ENCODE measurements at places on chromosomes 4 and X.

DNA sequence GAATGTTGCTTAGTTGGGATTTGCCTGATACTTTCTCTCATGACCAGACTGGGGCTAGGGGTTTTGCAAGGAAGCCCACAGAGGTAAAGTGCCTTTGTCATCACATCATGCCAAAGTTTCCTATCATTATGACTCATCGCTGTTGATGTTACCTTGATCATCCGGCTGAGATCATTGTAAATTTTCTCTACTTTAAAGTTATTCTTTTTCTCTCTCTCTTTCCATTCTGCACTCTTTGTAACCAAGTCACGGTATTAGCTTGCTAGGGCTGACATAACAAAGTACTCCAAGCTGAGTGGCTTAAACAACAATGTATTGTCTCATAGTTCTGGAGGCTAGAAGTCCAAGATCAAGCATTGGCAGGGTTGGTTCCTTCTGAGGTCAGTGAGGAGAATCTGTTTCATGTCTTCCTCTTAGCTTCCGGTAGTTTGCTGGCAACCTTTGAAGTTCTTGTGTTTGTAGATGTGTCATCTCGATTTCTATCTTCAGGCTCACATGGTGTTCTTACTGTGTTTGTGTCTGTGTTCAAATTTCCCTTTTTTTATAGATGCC, 113.0 kb downstream of the DTHD1 start:
- no peak for DNase-seq

- peak; percentile 22 for DNase-seq
Observed at GRCh38 chrX:17375637-17376430, 834 bp downstream of the NHS start.

DNA sequence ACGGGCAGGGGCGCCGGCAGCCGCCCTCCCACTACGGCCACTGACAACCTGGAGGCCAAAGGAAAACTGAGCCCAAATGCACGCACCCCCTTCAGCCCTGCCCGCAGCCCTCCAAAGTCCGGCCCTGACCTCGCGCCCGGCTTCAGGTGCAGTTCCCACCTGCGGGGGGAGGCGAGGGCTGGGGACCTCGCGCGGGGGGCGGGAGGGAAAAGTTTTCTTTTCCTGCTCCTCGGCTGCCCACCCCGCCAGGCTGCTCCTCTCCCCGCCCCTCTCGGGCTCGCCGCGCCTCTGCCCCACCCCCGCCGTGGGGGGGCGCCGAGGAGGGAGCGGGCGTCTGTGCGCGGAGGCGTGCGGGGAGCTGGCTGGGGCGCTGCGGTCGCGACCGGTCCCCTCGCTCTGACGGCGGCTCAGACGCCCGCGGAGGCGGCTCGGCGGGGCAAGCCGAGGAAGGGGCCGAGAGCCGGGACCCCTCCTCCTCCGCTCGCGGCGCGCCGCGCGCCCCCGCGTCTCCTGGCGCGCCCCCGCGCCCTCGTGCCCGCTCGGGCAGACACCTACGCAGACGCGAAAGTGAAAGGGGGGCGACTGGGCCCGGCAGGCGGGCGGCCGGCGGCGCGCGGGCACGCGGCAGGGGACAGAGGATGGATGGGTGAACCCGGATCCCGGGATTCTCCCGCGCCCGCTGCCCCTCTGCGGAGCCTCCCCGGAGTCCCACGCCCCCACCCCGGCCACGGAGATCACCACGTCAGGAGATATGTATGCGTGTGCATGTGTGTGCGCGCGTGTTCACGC, 3.1 kb upstream of the NR3C2 start:
- no peak for DNase-seq

DNA sequence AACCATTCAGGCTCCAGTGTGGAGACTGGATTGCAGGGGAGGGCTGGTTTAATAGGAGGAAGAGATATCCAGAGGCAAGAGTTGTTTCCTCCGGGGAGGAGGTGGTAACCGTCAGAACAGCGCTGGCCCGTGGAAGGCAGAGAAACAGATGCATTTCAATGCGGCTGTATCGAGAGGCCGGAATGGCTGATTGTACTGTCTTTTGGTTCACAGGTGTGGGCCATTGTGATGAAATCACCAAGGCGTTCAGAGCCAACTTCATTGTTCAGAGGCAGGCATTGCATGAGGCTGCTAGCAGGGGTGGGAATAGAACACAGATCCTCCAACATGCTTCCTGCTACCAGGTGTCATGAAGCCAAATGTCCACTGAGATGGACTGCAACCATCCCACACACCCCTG, 53.0 kb downstream of the SHOX start:
- DNase-seq: no peak

- no peak for DNase-seq
Observed at GRCh38 chrX:49183701-49184281, 2.4 kb downstream of the PRICKLE3 start.
